H9 (cell line): ENCODE measurements at places on chromosomes 5 and 9.

- no peak for DNase-seq
Observed at GRCh38 chr5:6868171-6868570, 154.9 kb downstream of the TENT4A start.

- no peak for DNase-seq
Observed at GRCh38 chr9:135772056-135772646, 70.2 kb downstream of the KCNT1 start.

DNA sequence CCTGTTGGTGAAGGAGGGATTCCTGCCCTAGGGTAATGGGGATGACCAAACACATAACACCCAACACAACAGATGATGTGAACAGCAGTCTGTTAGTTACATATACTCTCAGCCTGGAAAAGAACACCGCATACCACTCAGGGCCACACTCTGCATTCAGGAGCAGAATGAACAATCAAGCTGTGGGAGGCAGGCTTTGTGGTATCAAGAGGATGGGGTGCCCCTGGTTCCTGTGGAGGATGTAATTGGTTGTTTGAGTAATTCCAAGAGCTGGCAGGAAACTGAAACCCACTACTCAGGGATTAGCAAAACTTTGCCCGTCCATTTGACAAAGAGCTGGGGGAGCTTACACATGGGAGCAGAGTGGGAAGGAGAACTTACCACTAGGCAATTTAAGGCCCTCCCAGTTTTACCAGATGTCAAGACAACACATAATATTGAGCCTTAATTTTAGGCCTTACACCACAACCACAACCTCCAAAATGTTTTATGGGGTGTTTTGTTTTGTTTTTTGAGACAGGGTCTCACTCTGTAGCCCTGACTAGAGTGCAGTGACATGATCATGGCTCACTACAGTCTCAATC lies 15.6 kb upstream of the PRKAA1 start:
- DNase-seq = no peak

GRCh38 chr5:177276886-177277285 lies 26.6 kb downstream of the RAB24 start:
- no peak for DNase-seq
